Epithelial cell of esophagus (primary cell): ENCODE measurements at places on chromosomes 2 and 18.

DNA sequence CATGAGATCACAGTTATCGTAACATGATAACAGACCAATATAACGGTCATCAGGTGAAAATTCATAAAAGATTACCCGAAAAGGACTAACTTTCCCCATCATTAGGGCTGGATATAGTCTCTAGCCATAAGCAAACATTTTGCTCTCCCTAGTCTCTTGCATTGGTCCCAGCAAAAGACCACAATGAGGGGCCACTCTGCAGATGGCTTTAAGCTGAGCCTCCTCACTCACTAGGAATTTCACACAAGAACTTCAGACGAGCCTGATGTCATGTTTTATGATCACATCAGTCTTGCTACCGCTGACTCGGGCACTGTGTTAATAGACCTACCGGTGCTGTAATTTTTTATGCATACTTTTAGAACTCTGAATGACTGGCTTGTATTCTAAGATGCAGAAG is 35.2 kb downstream of the STK17B start:
- no peak for DNase-seq

- no peak for DNase-seq
These were observed 61.7 kb downstream of the HS1BP3 start for GRCh38 chr2:20588918-20589871.

- DNase-seq = peak; percentile 73
These were observed 786.9 kb downstream of the EPHA4 start for GRCh38 chr2:220785178-220785577.

DNA sequence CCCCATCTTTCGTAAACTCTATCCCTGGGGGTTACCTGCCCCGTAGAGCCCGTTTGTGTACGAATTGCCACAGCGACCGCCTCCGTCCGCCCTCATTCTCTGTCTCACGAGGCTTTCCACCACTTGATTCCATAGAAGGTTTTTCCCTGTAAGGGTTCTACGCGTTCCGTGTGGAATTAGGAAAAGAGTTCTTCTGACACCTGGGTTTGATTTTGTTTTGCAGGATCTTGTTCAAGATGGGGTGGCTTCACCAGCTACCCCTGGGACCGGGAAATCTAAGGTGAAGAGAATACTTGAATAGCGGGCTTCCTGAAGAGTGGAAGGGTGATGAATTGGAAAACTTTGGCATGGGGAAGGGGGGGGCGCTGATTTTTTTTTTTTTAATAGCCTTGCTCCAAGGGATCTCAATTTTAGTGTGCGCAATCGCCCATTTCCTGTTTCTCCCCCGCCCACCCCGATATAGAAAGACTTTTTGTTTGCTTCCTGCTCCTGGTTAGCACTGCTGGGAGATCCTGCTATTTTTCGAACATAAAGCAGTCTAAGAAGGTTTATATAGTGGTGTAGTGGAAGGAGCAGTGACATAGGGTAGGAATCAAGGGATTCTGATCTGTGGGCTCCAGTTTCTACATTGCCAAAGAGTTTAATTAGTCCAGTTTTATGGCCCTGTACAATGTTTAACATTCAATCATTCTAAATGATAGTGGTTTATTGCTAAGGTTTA is 564 bp downstream of the GCC2 start:
- DNase-seq = peak; percentile 19

DNA sequence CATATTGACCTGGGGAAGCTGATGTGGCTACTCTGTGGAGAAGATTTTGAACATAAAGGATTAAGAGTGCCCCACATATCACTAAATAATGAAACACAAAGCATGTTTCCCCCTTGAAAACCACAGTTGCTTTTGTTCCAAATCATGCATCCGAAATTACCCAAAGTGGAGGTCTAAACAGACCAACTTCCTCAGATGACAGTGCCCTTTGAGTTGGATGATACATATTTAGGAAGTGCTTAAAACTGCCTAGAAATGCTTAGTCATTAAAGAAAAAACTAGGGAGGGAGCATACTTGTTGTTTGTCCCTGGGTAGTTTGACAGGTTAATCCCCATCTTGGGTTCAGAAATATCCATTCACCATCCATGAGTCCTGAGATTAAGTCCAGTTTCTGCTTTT is 1070.3 kb downstream of the SUCLG1 start:
- no peak for DNase-seq

DNA sequence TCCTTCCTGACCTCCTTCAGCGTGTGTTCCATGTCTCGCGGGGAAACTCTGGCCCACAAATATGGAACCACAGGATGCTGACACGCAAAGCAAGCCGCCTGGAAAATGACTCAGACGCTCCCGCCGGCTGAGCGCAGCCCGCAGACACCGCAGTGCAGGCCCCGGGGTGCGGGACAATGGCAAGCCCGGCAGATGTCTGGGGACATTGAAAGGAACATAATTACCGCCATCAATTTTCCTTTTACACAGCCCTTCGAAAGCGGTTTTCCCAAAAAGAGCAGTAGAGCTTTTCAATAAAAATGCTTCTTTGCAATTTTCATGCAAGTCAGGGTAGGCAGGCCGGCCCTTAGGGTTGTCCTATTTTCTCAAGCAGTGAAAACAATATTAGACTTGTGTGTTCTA is 159.2 kb upstream of the SH3BP4 start:
- no peak for DNase-seq

GRCh38 chr2:141911485-141912066 is 219.2 kb downstream of the LRP1B start:
- DNase-seq = peak; percentile 60

DNA sequence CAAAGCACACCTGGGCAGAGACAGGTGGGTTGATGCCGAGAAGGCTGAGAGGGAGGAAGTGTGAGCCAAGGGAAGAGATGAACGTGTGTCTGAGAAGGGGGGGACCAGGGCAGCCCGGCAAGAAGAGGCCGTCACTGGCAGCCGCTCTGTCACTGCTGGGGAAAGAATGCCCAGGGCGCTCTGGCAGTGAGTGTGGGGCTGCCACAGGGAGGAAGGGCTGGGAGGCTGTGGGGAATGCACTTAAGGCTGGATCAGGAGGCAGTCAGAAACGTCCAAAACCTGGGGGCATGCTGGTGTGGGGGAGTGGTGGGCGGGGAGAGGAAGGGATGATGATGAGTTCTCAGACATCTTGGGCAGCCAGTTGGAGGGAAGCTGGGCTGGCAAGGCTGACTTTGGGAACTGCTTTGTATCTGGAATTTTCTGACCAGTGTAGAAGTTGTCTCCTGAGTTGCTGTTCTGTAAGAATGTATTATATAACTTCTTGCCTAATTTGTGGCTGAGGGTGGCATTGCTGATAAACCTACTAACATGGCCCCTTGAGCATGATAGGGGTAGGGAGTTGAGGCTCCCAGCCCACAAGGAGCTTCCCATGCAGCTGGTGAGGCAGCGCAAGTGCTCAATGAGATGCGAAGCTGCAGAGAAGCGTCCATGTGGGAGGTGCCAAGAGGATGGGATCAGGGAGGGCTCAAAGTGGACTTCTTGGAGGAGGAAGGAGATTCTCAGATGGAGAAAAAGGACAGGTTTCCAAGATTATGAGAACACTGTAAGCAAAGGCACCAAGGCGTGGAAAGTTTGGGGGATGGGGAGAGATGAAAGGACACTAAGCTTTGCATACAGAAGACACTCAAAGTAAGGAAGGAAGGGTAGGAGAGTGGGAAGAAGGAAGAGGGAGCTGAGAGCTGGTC is 185.1 kb upstream of the HAAO start:
- DNase-seq = no peak

DNA sequence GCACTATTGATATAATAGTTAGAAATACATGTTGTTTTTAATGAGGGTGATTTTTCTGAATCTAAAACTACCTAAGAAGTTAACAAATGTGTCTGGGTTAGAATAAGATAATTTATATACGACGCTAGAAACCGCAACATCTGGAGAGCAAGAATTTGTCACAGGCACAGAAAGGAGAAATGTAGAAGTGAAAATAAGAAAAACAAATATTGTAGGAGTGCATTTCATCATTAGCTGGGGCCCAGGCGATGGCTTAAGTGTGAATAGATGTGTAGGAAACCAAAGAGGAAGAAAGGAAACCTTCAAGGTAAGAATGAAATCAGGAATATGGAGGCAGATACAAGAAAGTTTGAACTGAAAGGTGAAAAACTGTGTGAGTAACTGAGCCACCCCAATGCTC is 90.3 kb downstream of the LRP2 start:
- DNase-seq = no peak

GRCh38 chr18:76391746-76392145 is 103.3 kb downstream of the ZNF516 start:
- DNase-seq = no peak

GRCh38 chr2:127417406-127417805 is 821 bp upstream of the PROC start:
- no peak for DNase-seq

DNA sequence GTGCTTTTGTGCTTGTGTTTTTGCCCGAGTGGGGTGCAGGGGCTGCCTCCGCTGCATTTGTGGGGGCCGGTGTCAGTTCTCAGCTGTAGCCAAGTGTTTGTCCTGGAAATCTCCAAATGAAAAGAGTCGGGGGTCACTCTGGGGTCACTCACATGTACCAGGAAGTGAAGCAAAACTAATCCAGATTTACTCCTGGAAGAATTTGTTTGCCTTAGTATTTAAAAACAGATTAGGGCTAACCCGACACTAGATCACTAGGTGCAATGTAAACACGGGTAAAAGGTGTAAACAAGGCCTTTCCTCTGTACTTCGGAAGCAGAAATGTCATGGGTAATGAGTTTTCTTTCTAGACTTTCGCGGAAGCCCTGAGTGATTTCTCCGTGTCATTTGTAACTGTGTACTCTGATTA is 50.3 kb downstream of the GBX2 start:
- no peak for DNase-seq

GRCh38 chr2:227214622-227215041 is 50.2 kb downstream of the COL4A3 start:
- no peak for DNase-seq
